ENCODE measurements at places on chromosomes 1 and 21.

DNA sequence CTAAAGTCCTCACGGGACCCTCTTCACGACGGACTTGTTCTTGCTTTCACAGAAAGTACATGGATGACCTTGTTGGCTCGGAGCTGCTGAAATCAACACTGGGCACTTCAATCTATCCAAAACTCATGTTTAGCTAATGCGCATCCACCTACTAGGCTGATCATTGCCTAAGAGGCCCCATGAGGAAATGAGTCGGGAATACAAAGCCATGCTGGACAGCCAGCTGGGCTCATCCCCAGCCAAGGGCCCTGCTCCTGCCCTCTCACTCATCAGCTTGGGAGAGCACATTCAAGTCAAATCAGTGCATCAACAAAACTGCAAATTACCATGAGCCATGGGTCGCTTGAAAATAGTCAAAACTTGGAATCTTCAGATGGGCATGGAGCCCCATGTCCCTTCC, 14.8 kb upstream of the HEYL start:
- DNase-seq = no peak

DNA sequence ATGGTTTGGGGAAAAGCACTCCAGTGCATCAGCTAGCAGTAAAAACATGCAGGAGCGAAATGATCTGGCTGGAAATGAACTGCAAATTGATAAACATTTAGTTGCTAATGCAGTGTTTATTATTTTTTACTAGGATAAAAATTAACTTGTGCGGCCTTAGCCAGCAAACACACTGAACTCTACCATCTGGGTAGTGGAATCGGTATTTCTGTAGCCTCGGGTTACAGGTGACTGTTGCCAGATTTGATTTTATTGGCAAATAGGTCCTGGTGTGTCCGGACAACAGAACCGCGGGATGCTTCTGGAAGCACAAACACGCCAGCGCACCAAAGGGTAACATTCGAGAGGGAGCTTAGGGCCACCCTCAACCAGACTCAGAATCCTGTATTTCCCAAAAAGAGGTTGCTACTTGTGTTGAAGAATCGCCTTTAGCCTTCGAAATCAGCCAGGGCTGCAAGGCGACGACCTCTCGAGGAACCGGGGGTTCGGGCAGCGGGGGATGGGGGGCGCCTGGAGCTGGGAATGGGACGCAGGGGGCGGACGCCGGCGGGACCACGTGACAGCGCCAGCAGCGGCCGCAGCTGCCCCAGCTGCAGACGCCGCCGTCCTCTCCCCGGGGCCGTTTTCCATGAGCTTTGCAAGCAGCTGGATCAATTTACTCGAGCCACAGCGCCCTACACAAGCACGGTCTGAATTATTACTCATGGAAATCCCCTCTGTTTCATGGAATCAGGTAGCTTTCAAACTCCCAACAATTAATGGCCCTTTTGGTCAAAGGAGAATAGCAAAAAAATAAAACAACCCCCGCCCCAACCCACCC, 158.8 kb downstream of the TOMM20 start:
- DNase-seq = peak; percentile 85

DNA sequence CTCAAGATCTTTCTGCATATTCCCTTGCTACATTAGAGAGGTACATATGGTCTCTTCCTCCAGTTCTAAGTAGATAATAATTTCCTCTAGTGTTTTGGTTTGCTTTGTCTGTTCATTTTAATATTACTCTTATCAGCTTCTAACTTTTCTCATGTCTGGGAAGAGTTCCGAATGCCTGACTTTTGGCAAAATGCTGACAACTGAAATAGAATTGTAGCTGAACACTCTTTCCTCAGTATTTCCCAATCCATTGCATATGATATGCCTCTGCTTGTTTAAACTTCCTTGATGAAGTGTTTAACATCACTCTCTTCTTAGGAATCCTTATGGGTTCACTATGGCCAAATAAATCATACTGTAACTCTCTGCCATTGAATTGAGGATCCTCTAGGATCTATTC, 1510.1 kb downstream of the MRPL39 start:
- no peak for DNase-seq

- DNase-seq = no peak
Measured at GRCh38 chr1:99180915-99181314, 83.4 kb upstream of the PLPPR4 start.

DNA sequence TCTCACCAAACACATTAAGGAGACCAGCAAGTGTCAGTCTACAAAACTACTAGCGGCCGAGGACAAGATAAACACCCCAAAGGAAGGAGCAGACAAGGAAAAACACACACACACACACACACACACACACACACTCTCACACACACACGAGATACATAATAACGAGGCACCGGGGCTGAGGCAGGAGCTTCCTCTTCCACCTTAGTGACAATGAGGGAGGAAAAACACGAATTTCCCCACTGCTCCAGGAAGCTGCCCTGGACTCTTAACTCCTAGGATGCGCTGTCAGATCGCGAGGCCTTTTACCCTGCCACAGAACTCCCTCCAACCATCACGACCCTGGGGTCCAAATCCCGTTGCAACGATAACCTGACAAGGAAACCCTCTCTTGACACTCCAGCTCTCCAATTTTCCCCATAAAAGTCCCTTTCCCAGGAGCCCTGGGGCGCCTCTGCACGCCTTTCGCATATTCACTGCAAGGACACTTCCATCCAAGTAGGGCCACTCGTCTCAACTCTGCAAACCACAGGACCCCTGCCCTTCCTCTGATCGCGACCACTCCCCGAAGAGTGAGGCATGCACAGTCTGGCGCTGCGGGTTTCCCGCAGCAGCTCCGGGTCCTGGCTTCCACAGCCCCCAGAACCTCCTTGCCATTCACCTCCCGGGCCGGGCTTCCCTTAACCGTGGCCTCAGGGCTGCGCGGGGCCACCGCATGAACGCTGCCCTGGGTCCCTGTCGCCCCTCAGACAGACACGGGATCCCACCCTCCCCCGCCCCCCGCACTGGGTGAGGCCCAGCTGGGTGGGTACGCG, 581 bp downstream of the ETV3 start:
- no peak for DNase-seq

DNA sequence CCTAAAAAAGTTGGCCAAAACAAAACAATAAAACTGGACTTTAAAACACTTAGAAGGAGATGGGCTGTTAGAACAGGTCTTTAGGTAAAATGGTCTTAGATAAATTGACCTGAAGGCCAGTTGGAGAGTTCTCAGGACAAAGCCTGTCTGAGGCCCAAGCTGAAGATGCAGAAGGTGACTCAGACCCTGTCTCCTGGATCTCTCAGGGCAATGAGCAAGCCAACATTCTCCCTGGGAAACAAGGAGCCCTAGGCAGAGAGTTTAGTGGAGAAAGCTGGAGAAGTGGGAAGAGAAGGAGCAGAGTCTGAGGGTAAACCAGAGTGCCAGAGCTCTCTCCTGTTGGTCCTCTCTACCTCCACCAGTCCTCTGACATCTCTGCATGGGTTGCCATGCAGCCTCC, 70.1 kb downstream of the FCRL5 start:
- DNase-seq = no peak

GRCh38 chr1:109739738-109740614, 862 bp downstream of the GSTM3 start:
- DNase-seq = peak; percentile 91

DNA sequence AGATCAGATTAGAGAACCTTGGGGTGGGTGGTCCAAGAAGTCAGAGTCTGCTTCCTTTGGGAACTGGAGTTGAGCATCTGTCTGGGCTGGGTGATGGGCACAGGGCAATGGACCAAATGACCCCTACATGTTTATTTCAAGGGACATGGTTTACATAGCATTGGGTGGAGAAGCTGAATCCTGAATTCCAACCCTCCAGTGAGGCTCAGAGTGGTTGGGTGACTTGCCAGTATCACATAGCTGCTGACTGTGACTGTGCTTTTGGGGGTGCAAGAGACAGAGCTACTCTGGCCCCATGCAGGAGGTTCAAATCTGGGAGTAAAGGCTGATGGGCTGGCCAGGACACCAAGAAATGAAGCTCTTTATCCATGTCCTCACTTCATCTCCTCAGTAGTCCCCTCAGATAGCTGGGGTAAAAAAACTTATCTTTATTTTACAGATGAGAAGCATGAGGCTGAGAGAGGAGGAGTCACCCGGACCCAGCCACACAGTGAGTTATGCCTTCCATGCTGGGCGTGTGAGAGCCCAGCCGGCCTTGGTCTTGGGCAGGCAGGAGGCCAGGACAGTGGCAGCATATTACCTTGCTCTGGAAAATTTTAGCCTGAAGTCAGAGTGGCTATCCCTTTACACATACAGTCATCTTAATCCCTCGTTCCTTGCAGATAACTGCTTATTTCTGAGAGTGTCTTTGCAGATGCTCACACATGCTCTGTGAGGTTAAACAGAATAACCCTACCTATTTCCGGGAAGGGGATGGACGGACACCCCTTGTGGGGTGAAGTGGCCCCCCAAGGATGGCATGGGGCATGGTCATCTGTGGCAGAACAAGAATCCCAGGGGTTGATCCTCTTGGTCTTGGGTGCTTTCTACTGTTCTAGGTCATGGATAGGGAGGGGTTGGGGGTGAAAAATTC, 2.8 kb upstream of the SERINC2 start:
- DNase-seq = no peak

GRCh38 chr1:169802888-169803287, 8.2 kb upstream of the METTL18 start:
- no peak for DNase-seq

DNA sequence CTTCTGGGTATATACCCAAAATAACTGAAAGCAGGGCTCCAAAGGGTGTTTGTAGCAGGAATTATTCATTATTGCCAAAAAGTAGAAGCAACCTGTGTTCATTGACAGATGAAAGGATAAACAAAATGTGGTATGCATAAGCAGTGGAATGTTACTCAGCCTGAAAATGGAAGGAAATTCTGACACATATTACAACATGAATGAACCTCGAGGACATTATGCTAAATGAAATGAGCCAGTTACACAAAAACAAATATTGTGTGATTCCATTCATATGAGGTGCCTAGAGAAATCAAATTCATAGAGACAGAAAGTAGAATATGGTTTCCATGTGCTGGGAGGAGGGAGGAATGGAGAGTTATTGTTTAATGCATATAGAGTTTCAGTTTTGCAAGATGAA, 86.3 kb upstream of the ARTN start:
- DNase-seq = no peak

DNA sequence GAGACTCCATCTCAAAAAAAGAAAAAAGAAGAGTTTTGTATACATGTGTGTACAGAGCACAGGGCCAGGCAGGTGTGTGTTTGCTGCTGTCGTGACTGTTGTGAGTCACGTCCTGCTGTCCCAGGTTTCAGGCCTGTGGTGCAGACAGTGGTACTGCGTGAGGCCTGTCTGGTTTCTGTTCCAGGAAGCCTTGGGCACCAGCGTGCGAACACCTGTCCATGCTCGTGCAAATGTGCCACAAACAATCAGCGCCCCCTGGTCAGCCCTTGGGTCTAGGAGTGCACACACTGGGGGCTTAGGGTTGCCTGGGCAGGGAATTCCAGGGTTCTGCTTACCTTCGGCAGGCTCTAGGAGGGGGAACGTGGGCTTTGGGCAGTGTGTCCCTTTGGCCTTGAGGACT, 16.9 kb downstream of the GPR157 start:
- DNase-seq = no peak
